ENCODE measurements at places on chromosomes 12 and 14.

DNA sequence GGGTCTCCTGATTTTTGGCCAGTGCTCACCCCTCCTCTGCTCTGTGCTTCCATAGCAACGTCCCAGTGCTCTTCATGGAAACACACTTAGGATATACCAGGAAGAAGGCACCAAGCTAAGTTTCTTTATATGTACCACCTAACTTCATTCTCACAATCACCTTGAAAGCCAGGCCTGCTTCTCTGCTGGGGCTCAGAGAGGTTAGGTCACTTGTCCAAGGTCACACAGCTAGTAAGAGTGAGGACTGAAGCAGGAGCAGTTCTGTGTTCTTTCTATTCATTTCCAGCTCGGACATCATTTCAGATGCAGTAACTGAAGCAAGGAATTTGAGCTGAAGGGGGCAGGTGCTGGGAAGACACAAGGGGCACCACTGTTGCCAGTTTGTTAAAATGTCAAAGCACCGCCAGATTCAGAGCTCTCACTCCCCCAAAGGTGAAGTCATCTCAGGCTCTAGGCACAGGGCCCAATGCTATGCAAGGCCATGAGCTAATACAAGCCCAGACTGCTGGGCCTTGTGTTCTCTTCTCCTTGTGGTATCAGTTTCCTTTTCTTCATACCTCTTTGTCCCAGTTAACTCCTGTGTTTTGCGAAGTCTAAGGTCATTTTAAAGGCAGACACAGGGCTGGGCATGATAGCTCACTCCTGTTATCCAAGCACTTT lies 19.7 kb upstream of the YY1 start:
- no peak for DNase-seq

DNA sequence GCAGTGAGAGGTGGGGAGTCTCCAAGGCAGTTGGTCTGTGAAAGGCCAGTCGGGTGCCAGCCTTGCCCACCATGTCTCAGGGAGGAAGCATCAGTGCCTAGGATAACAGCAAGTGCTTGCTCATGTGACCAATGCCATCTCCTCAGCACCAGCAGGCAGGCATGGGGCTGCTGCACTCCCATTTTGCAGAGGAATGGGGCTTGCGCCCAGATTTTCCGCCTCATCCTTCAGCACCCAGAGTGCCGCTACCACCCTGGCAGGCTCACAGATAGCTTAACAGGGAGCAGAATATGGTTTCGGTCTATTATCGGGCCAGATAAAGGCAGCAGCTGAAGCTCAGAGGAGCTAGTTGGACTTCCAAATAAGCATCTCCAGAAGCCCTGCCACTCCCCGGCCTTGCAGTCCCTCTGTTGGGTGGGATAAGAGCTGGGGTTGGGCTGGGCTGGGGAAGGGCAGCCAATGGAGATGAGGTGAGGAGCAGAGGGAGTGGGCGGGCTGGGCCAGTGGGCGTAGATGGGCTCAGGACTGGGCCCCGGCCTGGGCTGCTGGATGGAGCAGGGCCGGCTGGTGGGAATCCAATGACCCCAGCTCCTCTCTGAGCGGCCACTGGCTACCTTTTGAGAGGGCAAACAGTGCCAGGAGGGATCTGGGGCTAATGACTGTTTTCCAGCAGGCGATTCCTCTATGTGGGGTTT lies 8.4 kb upstream of the KRT80 start:
- no peak for DNase-seq

DNA sequence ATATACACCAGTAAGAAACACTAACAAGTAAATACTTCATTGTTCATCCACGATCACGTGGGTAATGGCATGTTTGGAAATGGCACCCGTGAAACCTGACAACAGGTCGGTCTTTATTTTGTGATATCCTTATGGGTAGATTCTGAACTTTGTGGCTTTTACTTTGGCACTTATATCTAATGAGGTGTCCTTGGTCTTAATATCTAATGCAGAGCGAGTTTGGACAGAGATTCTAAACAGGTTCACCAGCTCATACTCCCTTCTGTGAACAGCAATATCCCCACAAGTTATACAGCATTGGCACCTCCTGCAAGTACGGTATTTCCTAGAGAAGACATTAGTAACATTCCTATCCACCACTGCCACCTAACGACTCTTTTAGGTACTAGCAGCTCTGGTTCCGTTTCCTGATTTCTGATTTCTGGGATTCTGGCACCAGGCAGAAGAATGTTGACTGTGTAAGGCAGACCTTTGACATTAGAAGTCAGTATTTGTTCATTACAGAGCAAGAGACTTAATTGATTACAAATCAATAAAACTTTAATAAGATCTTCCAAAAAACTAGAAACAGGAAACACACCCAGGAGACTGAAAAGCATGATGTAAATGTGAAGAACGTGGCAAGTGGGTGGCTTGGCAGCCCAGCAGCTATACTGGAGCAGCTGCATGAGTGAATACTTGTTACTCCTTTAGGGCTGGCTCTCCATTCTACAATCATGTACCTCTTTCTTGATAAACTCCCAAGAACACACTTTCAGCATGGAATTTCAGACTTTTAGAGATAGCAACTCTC lies 2.5 kb downstream of the ANG start:
- peak; percentile 65 for DNase-seq

DNA sequence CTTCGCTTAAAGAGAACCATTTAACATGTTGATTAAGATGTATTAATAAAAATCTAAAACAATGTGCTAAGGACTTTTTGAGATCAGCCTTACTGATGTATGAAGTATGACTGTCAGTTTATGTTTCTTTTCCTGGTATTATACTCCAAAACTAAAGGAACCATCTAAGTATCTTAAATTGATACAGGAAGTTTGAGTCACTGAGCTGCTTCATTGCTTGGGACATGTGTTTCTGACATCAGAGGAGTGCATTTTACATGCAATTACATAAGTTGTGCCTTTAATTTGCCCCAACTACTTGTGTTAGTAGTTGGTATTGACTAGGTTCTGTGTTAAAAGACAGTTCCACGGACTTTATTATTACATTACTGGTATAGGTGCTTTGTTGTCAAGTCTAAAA lies 50.9 kb downstream of the PROX2 start:
- no peak for DNase-seq

DNA sequence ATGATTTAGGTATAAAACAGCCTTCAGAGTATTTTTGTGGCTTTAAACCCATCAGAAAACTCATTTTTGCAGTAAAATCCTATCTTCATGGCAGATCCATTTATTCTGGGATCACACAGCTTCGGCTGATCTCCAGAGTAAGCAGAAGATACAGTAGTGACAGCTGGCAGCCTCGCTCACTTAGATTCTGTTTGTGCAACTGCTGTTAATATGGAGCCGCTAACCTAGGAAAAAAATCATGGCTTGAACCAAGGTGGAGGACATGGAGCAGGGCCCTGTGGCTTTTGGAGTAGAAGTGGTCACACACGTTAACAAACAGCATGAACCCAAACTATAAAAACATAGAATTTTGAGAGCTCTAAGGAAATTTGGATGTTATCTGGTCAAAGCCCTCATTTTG lies 137.2 kb upstream of the ARHGAP5 start:
- no peak for DNase-seq

DNA sequence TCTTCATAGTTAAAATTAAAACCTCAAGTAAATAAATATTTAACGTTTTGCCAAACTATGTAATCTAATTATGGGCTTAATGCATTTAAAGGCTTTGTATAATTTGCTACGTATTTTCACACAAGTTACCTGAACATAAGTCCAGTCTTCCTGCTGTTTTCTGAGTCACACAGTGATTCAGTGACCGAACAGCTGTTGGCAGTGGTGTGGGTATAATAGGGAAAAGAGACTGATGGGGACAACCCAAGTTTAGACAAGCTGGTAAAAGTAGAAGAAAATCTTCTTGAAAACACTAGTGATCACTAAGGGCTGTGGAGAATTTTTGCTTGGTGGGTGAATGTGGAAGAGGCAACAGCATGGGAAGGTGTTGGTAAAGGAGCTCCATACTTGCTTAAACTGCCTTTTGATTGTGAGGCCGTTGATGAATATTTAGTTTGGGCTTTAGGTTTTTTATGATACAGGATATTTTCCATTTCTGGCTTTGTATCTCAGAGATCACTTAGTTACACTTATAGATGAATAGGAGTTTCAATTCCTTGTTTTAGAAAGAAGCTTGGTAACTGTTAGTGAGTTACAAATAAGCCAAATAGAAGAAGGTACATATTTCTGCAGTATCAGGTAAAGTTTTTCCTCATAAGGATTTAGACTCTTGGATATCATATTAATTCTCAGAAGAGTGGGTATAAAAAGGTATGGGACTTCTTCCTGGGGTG lies 23.9 kb downstream of the LRRK2 start:
- no peak for DNase-seq

- no peak for DNase-seq
Measured at GRCh38 chr12:79615596-79616560, 74.9 kb downstream of the PAWR start.

DNA sequence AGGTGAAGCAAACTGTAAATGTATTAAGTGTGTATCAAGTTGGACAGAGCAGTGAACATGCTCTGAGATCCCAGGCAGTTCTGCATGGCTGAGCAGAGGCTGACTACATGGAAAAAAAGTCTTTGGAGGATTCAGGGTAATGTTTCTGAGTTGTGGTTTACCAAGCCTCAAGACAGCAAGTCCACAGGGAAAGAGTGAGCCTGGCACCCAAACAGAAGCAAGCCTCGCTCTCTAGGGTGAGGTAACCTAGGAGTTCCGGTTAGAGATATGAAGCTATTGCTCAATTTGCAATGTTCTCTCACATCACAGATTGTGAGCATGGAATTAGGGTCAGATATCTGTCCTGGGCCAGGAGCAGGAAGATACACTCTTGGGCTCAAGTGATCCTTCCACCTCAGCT lies 158.6 kb downstream of the MON2 start:
- DNase-seq = no peak

- DNase-seq = no peak
Measured at GRCh38 chr14:88411039-88411438, 25.6 kb downstream of the SPATA7 start.

GRCh38 chr12:115708801-115709200 lies 568.7 kb downstream of the MED13L start:
- no peak for DNase-seq

DNA sequence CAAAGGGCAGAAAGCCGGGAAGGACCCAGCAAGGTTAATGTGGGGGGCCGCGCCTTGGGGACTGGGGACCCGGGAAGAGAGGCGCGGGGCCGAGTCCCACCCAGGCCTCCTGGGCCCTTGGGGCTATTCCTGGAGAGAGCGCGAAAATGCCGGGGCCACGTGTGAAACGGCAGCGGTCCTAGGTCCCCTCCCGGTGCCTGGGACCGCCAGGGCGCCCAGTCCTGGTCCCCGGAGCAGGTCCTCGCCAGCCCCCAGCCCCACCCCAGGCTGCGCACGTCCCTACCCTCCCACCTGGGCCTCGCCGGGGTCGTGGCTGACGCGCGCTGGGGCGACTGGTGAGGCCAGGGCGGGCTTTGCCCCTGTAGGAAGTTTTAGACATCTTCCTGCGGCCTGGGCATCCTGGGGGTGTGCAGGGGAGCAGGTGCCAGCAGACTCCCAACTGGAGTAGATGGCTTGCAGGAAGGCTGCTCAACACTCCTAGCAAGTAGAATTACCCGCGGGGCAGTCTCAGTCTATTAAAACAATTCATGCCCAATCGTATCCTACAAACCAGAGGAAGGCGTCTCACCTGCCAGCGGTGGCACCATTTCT lies 708 bp downstream of the FAR2 start:
- no peak for DNase-seq

DNA sequence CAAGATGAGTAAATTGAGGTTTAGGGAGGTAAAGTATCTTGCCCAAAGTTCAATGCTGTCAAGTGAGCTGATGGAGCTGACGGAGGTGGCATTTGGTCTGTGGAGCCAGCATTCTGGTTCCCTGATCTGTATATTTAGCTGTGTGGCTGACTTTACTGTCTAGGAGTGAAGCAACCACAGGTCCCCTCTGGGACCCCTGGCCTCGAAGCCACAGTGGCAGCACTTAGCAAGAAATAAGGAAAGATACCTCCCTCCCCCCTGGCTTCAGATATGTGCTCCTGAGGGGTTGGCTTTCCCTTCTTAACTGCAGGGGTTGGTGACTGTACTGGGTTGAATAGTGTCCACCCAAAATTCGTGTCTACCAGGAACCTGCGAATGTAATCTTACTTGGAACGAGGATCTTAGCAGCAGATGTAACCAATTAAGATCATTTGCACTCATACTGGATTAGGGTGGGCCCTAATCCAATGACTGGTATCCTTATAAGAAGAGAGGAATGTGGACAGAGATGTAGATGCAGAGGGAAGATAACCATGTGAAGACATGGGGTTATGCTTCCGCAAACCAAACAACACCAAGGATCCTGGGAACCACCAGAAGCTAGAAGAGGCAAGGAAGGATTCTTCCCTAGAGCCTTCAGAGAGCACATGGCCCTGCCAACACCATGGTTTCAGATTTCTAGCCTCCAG lies 2.0 kb upstream of the ACVR1B start:
- no peak for DNase-seq

GRCh38 chr12:129527506-129527905 lies 376.3 kb downstream of the TMEM132D start:
- DNase-seq = no peak

- no peak for DNase-seq
Measured at GRCh38 chr14:68972507-68973218, 6.4 kb downstream of the ACTN1 start.

- DNase-seq = no peak
Measured at GRCh38 chr14:75047506-75047905, 3.8 kb downstream of the MLH3 start.

DNA sequence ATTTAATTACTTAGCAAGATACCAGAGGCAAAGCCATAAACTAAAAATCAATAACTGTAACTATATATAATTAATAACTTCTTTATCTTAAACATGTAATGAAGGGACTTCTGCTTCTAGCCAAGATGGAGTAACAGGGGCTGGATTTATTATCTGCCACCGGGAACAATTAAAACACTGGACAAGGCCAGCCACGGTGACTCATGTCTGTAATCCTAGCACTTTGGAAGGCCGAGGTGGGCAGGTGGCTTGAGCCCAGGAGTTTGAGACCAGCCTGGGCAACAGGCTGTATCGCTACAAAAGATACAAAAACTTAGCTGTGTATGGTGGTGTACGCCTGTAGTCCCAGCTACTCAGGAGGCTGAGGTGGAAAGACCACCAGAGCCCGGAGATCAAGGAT lies 113.6 kb downstream of the TAOK3 start:
- DNase-seq = no peak

DNA sequence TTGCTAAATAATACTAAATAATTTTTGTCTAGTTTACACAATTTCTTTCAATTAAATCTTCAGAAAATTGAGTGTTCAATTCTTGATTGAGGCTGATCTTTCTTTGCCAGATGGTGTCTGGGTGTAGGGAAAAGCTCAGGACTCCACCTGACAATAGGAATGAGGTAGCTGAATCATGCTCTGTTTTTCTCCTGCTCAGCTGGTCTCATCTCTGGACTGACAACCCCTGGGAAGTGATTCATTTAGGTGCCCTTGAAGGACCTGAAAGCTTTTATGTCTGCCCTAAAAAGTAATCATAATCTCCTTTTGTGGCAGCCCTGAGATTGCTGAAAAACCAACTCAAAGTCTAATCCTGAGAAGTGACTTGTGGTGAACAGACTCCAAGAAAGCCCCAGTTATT lies 255.4 kb downstream of the ETNK1 start:
- DNase-seq = no peak

- no peak for DNase-seq
Measured at GRCh38 chr12:5348491-5348890, 83.4 kb upstream of the NTF3 start.

GRCh38 chr14:30058401-30058800 lies 130.8 kb upstream of the PRKD1 start:
- DNase-seq = no peak

- DNase-seq = no peak
Measured at GRCh38 chr14:53365486-53366130, 212.5 kb upstream of the DDHD1 start.

Measured in activated effector memory CD4-positive, alpha-beta T cell treated with anti-CD3 and anti-CD28 coated beads, Interleukin-2, amount 50 U/mL, for 16 hours (primary cell).